C1 segment of cervical spinal cord (tissue), 14 donors: ENCODE measurements at places on chromosomes 7 and 10.
A peak's percentile ranks its signal among the peaks of the same experiment; 100 is the strongest.

DNA sequence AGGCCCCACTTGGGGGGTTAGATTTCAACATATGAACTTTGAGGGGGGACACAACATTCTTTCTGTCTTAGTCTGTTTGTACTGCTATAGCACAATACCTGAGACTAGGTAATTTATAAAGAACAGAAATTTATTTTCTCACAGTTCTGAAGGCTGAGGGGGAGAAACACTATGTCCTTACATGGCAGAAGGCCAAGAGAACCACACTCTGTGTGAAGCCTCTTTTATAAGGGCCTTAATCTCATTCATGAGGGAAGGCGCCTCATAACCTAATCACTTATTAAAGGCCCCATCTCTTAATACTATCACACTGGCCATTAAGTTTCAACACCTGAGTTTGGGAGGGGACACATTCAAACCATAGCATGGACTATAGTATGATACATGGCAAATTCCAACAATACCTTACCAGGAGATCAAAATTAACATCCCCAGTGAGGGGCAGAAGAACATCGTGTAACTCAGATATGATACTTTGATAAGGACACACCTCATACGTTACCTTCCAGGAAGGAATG, 9.3 kb upstream of the PDLIM1 start:
- no peak for DNase-seq

DNA sequence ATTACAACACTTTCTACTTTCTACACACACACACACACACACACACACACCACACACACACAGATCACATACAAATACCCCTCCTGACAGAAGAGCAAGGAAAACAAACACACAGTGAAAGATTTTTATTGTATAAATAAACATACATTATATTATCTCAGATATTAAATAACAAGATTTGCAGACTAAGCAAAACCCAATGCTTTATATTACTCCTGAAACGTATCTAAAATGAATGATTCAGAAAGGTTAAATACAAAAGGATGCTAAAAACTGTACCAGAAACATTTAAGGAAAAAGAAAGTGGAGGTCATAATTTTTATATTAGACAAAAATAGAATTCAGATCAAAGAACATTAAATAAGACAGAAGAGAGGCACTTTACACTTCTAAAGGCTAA, 208.3 kb upstream of the NPSR1 start:
- no peak for DNase-seq

DNA sequence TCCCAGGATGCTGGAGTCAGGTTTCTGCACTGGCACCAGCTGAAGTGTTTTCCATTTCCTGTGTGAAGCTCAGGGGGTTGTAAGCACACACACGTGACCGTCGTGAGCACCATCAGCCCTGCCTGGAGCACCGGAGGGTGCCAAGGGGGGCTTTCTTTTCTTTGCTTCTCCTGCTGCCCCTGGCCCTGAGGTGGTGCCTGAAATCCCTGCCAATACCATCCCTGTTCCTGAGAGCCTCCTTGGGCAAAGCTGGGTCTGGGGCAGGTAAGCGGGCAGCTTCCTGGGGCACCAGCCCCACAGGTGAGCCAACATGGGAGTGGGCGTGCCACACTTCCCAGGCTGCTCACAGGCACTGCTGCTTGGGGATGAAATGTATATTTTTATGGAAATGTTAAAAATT, 593.6 kb downstream of the DNAJB6 start:
- DNase-seq, result no peak

- DNase-seq, result no peak
Measured at GRCh38 chr7:106086062-106086461, 26.1 kb downstream of the SYPL1 start.

DNA sequence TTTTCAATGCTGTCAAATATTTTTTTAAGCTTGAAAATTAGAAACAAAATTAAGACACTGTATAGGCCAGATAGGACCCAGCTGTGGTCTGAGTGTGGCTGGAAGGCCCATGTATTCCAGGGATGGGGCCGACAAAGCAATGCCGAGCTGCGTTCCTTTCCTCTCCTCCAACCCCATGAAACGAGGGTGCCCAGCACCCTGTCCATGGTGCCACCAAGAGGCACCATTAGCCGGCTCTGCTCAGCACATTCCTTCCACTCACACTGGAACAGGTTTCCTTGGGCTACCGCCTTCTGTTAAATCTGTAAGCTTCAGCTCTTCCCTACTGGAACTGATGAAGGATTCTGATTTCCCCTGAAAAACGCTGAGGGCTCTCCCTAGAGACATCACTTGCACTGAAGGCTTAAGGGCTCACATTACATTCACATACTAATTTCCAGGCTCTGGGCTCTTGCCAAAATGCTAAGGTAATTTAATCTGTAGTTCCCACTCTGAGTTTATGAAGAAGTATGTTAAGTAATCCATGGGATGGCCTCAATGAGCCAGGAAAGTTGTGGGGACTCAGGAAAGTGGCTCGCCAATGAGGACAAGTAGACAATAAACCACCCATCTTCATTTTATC, 73.7 kb upstream of the CAMK2B start:
- DNase-seq, result no peak

GRCh38 chr10:11194859-11195586, 177.4 kb downstream of the CELF2 start:
- DNase-seq, result no peak

DNA sequence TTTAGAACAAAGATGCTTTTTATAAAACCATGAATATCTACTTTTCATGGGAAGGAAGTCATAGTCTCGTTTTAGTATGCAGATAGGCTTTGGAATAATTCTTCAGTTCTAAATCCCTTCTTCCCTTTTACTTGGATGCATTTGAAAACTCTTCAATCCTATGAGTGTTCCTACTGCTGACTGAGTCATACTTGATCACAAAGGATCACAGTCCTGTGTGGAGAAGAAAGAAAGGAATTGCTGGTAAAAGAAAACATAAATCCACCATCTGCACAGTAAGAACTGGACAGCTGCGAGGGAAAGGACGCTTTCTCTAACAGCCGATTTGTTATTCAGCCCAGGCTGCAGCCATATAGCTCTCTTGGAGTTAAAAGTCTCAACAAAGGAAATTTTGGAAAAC, 209.9 kb downstream of the SEMA3E start:
- no peak for DNase-seq

- no peak for DNase-seq
Measured at GRCh38 chr7:22662036-22662435, 65.0 kb upstream of the IL6 start.

- no peak for DNase-seq
Measured at GRCh38 chr10:84008878-84009277, 130.4 kb upstream of the GHITM start.

GRCh38 chr7:78267141-78267540, 468.6 kb downstream of the PHTF2 start:
- DNase-seq, result no peak

DNA sequence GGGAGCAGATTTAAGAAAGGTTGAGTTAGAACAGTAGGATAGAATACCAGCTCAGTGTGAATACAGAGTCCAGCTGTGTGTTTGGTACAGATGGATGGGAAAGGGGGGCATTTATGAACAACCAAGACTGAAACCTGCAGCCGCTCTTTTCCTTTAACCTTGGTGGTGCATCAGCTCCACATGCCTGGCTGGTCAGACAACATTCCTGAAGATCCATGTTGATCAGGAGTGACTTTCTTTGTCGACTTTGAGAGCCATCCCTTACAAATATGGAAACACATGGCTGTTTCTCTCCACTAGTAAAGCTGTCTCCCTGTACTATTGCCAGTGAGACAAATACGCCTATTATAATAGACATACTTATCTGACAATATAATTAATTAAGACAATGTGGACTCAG, 476.5 kb upstream of the IGFBP3 start:
- no peak for DNase-seq

DNA sequence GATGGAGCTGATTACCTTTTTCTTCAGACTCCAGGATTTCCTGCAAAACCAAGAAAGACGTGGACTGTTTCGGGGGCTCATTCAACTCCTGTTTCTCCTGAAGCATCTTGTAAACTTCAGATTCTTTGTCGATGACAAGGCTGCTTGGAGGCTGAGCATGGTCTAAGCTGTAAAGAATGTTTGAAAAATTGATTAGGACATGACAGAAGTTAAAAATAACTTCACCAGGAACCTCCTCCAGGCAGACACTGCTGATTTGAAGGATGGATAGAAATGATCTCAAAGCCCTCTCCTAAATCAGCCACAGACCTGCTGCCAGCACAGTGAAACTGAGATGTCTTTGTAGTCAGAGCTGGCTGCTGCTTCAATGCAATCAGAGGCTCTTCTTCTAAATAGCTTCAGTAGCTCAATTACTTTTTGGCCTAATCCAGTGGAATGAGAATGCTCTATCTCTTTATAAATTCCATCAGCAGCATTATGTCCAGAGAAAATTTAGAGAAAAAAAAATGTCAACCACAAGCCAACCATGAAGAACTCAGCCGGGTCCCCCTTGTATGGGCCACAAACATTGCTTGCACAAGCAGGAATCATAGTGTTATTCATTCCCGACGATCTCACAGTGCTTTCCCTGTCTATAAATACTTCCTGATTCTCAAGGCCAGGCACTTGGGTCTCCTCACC, 43.5 kb downstream of the PDLIM1 start:
- no peak for DNase-seq

- no peak for DNase-seq
Measured at GRCh38 chr7:76269895-76270294, 32.6 kb upstream of the HSPB1 start.

DNA sequence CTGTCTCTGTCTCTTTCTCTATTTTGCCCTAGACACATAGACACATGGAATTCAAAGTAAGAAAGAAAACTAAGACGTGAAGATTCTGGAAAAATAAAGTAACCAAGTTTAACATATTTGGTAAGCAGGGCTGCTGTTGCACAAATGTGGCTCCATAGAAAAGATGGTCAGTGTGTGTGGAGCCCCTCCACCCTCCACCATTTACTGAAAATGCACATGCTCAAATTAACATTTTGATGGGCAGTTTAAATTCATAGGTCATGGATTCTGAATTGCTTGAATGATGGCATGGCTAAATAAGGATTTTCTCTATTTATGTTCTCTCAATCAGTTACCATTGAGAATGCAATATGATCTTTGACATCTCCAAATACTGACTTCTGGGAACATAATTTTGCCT, 165.5 kb upstream of the CHRM2 start:
- no peak for DNase-seq

DNA sequence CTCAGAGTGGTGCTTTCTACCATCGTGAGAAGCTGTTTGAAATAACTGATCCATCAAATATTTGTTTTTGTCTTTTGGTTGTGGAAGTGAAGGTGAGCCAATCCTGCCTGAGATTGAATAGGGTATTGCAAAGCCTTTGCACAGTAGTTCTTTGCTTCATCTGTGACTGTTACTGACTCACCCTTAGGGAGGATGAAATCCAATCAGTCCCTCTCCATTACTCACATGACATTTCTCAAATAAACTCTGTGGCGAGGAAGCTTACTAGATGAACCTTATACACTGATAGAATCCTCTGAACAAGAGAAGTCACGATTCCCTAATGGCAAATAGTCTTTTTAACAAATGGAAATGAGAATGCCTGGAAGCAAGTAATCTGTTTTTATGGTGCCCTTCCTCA, 31.9 kb downstream of the HEPACAM2 start:
- no peak for DNase-seq

- DNase-seq, result no peak
Measured at GRCh38 chr10:101536800-101537199, 51.3 kb downstream of the POLL start.

GRCh38 chr10:110355141-110355831, 50.6 kb upstream of the SMNDC1 start:
- no peak for DNase-seq

DNA sequence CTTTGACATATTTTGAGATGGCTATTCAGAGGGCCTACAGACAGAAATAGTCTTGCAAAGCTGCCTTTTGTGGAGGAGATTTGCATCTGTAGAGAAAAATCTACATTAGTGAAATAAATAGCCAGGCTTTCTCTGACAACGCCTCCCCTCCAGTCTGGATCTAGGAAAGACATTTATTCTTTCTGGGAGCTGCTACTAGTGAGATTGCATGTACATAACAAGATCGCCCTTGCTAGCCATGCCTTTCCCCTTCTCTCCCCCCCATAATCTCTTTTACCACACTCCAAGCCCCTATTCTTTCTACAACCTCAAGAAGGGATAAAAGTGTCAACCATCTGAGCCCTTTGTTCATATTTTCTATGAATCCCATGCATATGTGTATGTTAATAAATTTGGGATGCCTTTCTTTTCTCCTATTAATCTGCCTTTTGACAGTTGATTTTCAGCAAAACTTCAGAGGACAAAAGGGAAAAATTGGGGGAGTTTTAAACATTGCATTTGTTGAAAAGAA, 194.2 kb downstream of the SNX13 start:
- no peak for DNase-seq

- DNase-seq, result peak; percentile 24
Measured at GRCh38 chr10:132113766-132114365, 48.1 kb downstream of the JAKMIP3 start.

GRCh38 chr10:125043841-125044658, 102.1 kb downstream of the ZRANB1 start:
- no peak for DNase-seq

DNA sequence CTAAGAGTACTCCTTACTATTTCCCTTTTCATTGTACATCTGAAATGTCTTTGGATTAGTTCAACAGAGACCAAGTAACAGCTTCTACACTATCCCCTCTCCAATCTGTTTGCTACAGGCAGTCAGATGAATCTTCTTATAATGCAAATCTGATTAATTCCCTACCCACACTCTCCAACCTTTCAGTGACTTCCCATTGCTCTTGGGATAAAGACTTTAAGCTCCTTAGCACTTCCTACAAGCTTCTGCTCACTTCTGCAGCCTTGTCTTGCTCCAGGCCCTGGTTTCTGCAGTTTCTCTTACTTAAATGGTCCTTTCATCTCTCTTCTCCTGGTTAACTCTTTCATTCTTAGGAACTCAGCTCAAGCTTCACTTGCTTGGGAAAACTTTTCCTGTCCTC, 65.2 kb upstream of the FEZF1 start:
- DNase-seq, result no peak

- DNase-seq, result no peak
Measured at GRCh38 chr10:104424719-104425118, 71.1 kb downstream of the CFAP58 start.

GRCh38 chr10:125081931-125082330, 78.4 kb downstream of the CTBP2 start:
- no peak for DNase-seq

GRCh38 chr10:125144693-125145623, 15.4 kb downstream of the CTBP2 start:
- DNase-seq, result no peak

DNA sequence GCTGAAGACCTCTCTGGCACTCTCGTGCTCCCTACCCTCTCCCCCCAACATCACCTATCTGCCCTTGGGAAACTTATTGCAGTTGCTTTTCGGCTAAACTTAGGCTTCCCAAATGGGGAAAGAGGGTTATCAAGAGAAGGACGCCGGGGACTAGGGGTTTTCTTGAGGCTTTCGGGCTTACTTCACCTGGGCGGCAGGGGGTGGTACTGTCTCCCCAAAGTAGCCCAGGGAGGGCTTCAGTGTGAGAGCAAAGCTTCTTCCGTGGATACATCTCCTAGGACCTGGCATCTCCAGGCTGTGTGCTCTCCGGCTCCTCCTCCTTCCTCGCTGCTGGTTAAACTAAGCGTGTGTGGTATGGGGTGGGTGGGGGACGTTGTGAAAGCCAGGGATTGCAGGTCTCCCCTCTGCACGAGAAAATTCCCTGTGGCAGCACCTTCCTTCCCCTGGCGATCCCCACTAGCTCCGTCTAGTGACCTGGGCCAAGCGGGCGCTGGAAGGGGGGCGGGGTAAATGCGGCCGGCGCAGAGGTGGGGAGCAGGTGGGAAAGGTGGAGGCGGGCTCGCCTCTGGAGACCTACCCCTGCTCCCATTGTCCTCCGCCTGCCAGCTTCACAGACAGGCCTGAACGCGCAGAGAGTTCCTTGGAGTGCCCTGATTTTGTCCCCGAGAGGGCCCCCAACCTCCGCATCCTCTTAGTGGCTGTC, 1.1 kb downstream of the PLXDC2 start:
- DNase-seq, result peak; percentile 50

- DNase-seq, result no peak
Measured at GRCh38 chr10:1516492-1517165, 220.7 kb downstream of the ADARB2 start.
